ENCODE measurements at places on chromosomes 3 and 15. TPM values are rescaled to one million over a fixed set of nuclear protein-coding genes. Genes with fewer than 3 reads are reported as not detected.
A peak's percentile ranks its signal among the peaks of the same experiment; 100 is the strongest.

DNA sequence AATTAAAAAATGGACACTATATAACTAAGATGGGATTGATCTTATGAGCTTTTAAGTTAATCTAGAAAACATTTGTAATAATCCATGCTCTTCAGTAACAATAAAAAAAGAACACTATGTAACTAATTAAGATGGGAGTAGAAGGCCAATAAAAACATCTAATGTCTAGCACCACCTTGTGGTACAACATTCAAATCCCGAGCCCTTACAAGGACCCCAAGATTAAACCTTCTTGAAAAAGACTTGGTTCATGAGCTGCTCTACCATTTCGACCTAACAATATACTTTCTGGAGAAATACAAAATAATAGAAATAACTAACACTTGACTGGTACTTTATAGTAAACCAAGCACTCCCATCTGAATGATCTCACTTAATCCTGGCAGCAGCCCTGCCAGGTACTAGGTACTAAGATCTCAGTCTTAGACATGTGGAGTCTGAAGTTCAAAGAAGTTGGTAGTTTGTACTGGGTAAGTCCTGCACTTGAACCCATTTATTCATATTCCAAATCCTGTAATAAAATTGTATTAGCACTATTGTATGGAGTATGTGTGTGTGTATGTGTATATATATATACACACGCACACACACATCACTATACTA, 21.8 kb downstream of the METTL6 start:
- H3K27me3 ChIP-seq: no peaks in the 10 kb centered on the region
- H3K4me1 ChIP-seq: no peaks in the 10 kb centered on the region
- no peak overlapping the region for H3K27ac ChIP-seq
- DNase-seq: peak; percentile 70
- H3K4me3 ChIP-seq: no peak overlapping the region
- H3K36me3 ChIP-seq: no peaks in the 10 kb centered on the region

GRCh38 chr15:25739687-25740121, 123.4 kb downstream of the ATP10A start:
- peak; percentile 61 for DNase-seq
- no peak overlapping the region for H3K27ac ChIP-seq
- H3K4me3 ChIP-seq: no peak overlapping the region
- peaks cover 31% of the 10 kb centered on the region for H3K4me1 ChIP-seq
- no peaks in the 10 kb centered on the region for H3K27me3 ChIP-seq

GRCh38 chr3:134485075-134485717, 589 bp downstream of the ANAPC13 start:
- H3K4me1 ChIP-seq: peaks cover 19% of the 10 kb centered on the region
- H3K27me3 ChIP-seq: no peaks in the 10 kb centered on the region
- peak; percentile 34 for DNase-seq
- peak overlapping the region; percentile 3 for H3K27ac ChIP-seq
- H3K36me3 ChIP-seq: no peaks in the 10 kb centered on the region

DNA sequence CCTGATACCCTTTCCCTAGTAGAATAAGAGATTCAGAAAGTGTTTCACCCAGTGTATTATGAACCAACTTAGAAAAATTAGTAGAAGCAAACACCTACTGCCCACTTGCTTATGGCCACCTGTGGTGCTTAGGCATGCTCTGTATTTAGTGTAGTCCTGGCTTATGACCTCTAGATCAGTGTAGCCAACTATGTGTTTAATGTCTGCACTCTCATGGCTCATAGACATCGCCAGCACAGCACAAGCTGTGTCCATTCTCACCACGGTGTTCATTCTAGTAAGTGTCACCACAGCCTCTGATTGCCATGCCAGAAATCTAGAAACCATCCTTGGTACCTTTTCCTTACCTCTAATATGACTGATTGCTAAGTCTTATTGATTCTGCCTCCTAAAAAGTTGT, 14.3 kb downstream of the ASB7 start:
- no peaks in the 10 kb centered on the region for H3K27me3 ChIP-seq
- no peak overlapping the region for H3K27ac ChIP-seq
- H3K36me3 ChIP-seq: peaks cover 2% of the 10 kb centered on the region
- no peak overlapping the region for H3K4me3 ChIP-seq

DNA sequence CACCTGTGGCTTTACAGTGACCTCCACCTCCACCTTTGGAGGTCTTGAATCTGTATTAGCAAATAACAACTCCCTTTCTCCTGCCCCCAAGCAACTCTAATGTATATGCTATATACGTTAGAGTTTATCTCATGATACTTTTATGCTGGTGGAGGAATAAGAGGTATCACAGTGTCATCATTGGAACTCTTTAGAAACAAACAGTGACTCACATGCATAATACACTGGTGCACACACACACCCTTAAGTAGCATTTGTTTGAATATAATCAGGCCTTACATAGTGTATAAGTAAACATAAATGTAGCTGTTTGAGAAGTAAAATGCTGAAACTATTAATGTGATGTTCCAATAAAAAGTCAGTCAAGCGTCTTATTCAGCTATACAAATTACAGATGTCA, 280.2 kb upstream of the C2CD4B start:
- no peaks in the 10 kb centered on the region for H3K36me3 ChIP-seq
- no peak for DNase-seq
- no peak overlapping the region for H3K4me3 ChIP-seq
- no peak overlapping the region for H3K27ac ChIP-seq

ARL6IP5 gene
- total RNA-seq: 72.4 TPM

Data from neural progenitor cell (in vitro differentiated cells).